ENCODE measurements at places on chromosomes 2 and 18.

DNA sequence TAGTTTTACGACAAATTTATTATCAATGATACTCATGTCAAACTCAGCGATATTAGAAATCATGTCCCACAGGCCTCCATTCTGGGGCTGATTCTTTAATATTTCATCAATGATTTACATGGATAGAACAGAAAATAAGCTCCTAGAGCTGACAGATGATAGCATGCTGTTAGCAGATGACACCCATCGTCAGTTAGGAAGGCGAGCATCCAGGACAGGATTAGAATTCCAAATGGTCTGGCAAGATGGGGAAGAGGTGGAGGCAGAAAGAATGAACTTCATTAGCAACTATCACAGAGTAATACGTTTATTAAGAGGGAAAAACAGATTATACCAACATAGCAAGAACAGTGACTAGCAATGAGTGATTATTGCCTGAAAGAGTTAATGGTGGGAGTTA, 46.2 kb upstream of the ACVR1 start:
- DNase-seq = no peak

GRCh38 chr2:151984424-151985083, 114.3 kb downstream of the CACNB4 start:
- no peak for DNase-seq

GRCh38 chr2:219713110-219713509, 85.7 kb downstream of the SLC4A3 start:
- DNase-seq = no peak

DNA sequence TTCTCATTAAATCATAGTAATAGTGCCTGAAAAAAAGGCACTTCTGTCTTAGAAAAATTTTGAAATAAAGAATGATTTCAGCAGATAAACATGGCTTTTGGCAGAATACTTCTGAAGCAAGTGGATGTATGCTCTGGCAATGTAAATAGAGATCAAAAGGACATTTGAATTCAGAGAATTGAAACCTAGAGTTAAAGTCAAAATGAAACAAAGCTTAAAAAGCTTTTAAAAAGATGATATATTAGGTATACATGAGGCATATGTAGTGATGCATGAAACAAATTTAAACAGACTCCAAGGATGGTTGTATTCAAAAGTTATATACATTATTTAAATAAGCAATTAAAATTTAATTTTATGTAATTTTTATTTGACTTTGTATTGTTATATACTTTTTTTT, 1344.5 kb upstream of the TMEFF2 start:
- no peak for DNase-seq

- no peak for DNase-seq
Measured at GRCh38 chr2:232795920-232796319, 19.6 kb upstream of the KCNJ13 start.

GRCh38 chr2:45237850-45238542, 228.7 kb upstream of the SIX2 start:
- no peak for DNase-seq

- no peak for DNase-seq
Measured at GRCh38 chr18:72419914-72420313, 124.2 kb downstream of the CBLN2 start.

GRCh38 chr2:159455330-159455918, 160.9 kb downstream of the BAZ2B start:
- no peak for DNase-seq

- DNase-seq = no peak
Measured at GRCh38 chr2:230984393-230985220, 11.3 kb upstream of the SPATA3 start.

DNA sequence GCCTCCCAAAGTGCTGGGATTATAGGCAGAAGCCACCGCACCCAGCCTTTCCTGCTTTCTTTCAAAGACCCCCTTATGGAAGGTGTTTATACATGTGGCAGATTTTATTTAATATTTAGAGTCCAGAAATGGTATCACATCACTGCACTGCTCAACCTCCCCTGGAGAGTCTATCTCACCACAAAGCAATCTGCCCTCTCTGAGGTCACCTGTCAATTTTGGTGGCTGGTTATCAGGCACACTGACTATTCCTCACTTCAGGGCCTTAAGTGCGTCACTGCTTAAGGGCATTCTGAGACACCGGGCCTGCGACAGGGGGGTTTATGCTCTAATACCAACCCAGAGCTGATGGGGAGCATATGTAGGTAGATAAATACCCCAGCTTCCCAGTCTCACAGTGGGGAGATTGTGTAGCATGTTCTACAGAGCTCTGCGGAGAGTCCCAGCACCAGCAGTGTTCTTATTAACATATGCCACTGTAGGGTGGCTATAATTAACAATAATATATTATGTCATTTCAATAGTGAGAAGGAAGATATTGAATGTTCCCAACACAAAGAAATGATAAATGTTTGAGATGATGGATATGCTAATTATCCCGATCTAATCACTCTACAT, 42.7 kb upstream of the ZDBF2 start:
- no peak for DNase-seq

DNA sequence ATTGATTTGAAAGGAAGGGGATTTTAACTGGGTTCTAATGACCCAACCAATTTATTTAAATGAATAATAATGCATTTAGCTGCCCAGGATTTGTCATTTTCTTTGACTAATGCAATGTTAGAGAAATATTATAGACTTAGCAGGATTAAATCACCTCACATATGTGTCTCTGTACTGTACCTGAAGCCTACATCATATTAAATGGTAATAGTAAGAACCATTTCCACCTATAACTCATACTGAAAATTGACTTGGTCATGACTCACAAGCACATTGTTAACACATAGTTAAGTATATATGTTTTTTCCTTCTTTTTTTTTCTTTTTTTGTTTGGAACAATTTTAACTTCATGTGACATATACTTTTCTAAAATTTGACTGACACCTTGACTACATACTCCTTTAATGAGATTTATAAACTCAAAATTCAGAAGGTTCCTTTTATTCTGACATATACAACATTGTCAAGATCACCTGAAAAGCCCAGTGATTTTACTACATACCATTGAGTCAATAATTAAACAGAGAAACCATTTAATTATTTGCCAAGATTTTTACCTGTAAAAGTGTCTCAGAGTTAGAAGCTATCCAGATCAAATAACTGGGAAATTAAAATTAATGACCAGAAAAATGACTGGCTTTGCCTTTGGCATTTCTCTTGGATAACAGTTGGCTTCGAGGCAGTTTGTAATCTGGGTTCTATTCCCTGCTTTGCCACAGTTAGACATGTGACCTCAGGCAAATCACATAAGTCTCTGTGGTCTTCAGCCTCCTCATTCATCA, 58.8 kb upstream of the CDC42EP3 start:
- DNase-seq = no peak

GRCh38 chr2:182887753-182888415, 21.4 kb upstream of the FRZB start:
- DNase-seq = no peak

GRCh38 chr2:11753452-11753885, 7.0 kb downstream of the LPIN1 start:
- no peak for DNase-seq

- no peak for DNase-seq
Measured at GRCh38 chr2:118750959-118751565, 96.4 kb downstream of the EN1 start.

GRCh38 chr2:162257425-162257824, 14.2 kb upstream of the FAP start:
- DNase-seq = no peak

- no peak for DNase-seq
Measured at GRCh38 chr2:19632403-19632991, 269.3 kb downstream of the TTC32 start.

DNA sequence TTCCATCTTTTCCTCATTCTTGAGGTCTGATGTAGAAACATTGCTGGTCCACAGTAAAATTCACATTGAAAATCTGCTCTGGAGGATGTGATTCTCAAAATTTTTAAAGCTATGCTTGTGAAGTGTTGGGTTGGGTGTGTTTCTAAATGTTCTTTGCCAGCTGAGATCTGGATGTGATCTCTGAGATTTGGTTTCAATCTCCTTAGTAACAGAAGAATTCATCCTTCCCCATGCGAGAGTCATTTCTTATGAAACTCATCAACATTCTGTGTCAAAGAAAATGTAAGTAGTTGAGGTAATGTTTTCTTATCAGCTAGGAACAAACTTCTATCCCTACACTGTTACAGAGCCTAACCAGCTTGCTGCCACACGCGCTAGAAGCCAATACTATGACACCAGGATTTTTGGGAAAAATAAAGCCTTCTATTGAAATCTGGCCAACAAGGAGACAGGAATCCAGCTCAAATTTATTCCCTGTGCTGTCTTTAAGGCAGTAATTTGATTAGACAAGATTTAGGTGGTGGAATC, 134.9 kb downstream of the PTH2R start:
- no peak for DNase-seq

DNA sequence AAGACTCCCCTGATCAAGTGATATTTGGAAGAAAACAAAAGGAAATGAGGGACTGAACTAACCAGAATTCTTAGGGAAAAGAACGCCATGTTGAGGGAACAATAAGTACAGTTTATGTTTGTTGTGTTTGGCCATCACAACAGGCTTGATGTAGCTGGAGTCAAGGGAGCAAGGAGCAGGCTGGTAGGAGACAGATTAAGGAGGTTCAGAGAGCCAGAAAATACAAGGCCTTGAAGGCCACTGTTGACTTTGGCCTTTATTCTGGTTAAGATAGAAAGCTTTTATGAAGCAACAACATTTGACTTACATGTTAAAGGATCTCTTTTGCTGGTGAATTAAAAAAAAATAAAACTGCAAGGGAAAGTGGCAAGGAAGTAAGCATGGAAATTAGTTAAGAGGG, 754.1 kb upstream of the SLC8A1 start:
- no peak for DNase-seq

- no peak for DNase-seq
Measured at GRCh38 chr18:50687491-50687890, 127.6 kb downstream of the MAPK4 start.

- DNase-seq = no peak
Measured at GRCh38 chr2:72112401-72112800, 35.3 kb downstream of the CYP26B1 start.

DNA sequence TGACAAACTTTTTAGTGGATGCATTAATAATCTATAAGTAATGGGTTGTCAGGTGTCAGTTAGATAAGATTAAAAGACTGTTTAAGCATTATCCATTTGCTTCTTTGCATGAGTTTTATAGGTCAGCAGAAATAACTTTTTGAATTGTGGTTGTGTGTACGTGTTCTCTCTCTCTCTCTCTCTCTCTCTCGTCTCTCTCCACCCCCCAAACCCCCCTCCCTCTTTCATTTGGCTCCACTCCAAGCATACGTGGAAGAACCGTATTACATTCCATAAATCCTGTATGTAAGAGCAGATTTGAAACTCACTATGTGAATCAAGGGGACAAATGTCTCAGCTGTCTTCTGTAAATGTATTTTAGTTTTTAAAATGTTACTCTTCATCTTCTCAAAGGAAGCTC, 120.2 kb downstream of the MEIS1 start:
- DNase-seq = no peak

DNA sequence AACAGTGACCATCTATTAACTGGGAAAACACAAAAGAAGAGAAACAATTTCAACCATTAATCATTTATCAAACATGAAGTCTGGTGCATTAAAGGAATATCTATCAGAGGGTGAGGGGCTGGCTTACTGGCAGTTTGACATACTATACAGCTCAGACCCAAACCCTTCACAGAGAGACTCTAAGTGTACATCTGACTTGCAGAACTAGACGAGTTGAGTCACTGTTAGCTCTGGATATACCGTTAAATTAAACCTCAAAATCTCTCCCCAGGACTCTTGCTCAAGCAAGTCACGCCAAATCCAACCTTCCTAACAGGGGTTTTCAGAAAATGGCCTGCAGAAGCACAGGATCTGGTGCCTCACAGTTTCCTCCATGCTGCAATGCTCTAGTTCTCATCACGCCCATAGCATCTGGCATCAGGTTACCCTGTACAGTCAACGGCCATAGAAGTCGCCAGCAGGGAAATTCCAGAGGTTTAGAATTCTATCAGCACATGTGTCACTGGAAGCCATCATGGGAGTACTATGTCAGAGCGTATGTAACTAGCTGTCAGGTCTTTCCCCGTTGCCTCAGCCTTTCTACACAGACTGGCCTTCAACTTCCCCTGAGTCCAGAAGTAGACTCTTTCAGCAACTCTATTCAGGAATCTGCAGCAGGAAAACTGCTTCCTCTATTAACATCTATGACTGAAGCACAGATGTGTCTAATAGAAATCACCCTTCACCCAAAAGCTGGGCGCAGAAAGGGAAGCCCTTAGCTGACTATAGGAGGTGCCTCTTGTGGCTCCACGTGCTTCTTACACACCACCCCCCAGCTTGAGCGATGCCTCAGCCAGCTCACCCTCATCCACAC, 9.3 kb downstream of the TGOLN2 start:
- DNase-seq = no peak

DNA sequence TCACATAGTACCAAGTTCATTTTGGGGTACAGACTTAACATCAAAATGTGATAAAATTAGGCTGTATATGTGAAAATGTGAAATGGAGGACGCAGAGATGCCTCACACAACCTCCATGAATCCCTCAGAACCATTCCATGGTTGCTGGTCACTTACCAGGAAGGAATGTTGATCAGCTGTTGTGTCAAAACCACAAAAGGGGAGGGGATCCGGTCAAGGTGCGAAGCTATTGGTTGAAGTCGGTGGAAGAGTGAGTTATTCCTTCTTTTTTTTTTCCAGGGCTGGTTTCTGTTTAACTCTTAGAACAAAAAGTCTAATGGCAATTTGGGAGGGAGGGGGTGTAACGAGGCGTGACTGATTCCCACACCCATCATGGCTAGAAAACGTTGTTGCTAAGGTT, 32.3 kb upstream of the REG3A start:
- DNase-seq = no peak

- DNase-seq = no peak
Measured at GRCh38 chr2:134232868-134233727, 20.8 kb upstream of the MGAT5 start.

- DNase-seq = no peak
Measured at GRCh38 chr2:180376066-180376465, 369.0 kb upstream of the CWC22 start.

DNA sequence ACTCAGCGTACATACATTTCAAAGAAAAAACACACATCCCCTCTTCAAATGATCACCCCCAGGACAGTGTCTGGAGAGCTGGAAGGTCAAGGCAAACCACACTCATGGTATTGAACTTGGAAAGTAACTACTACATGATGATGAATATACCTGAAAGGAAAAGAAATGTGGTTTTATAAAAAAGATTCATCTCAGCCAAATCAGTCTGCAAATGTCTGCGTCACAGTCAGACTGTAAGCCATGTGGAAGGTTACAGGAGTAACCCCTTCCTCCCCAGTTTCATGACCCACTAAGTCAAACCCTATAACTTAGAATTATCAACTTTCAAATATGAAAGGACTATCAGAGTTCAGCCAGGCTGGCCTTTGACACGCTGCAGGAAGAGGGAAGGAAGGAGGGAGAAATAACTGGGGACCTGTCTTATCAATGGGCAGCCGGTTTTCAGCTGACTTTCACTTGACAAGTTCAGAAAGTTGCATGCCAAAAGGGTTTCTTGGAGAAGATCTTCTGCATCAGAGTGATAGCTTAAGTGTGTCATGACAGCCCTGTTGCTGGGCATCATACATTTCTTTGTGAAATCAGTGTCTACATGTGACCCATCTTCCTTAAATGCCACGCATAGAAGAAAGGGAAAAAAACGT, 7.0 kb upstream of the BMP10 start:
- DNase-seq = no peak

- no peak for DNase-seq
Measured at GRCh38 chr2:209719034-209719433, 52.6 kb upstream of the UNC80 start.
